T-cell (primary cell): ENCODE measurements at places on chromosomes 11 and 22. TPM values are rescaled to one million over a fixed set of nuclear protein-coding genes. Genes with fewer than 3 reads are reported as not detected.

DNA sequence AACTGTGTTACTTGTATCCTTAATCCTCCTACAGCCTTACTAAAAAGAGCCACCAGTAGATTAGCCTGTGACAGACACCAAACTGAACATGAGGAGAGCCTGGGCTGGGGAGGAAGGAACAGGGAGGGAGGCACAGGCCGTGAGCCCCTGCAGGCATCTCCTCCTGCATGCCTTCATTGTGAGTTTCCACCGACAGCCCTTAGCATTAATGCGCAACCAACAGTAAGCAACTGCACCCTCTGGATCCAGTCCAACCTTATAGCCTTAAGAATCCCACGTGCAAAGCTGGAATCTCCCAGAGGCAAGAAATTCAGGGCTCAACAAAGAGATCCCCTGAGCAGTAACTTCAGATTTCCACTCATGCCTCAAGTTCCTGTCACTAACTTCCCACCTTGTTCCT is 84.6 kb downstream of the ETS1 start:
- peak overlapping the region; percentile 57 for H3K4me3 ChIP-seq
- no peaks in the 10 kb centered on the region for H3K27me3 ChIP-seq
- no peak for DNase-seq
- H3K36me3 ChIP-seq = peaks cover 9% of the 10 kb centered on the region
- peak overlapping the region; percentile 78 for H3K27ac ChIP-seq

Gene FBLN1
- total RNA-seq = 1.5 TPM

GRCh38 chr11:64216879-64217278 is 9.1 kb downstream of the TRPT1 start:
- H3K27ac ChIP-seq = no peak overlapping the region
- H3K27me3 ChIP-seq = no peaks in the 10 kb centered on the region
- peaks cover 17% of the 10 kb centered on the region for H3K36me3 ChIP-seq

GRCh38 chr22:44616882-44617655 is 84.9 kb upstream of the PRR5 start:
- H3K4me1 ChIP-seq = peaks cover 8% of the 10 kb centered on the region
- no peak for DNase-seq
- H3K4me3 ChIP-seq = no peak overlapping the region
- H3K36me3 ChIP-seq = no peaks in the 10 kb centered on the region

DNA sequence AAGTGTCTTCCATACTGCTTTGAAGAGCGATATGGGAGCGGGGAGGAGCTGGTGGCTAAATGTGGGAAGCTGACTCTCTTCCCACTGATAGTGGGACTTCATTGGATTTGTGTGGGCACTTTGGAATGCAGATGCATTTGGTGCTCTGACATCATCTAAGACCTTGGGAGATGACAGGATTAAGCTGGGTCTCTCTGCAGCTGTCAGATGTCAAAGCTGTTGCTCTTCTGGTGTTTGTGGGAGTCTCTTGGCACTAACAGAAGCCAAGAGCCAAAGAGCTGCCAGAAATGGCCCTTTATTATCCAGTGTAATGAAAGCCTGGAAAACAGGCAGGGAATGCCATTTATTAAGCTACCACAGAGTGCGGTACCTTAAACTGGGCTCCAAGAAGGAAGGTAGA is 20.6 kb downstream of the GRAMD1B start:
- H3K4me1 ChIP-seq = peaks cover 15% of the 10 kb centered on the region
- H3K36me3 ChIP-seq = no peaks in the 10 kb centered on the region
- H3K4me3 ChIP-seq = no peak overlapping the region

DNA sequence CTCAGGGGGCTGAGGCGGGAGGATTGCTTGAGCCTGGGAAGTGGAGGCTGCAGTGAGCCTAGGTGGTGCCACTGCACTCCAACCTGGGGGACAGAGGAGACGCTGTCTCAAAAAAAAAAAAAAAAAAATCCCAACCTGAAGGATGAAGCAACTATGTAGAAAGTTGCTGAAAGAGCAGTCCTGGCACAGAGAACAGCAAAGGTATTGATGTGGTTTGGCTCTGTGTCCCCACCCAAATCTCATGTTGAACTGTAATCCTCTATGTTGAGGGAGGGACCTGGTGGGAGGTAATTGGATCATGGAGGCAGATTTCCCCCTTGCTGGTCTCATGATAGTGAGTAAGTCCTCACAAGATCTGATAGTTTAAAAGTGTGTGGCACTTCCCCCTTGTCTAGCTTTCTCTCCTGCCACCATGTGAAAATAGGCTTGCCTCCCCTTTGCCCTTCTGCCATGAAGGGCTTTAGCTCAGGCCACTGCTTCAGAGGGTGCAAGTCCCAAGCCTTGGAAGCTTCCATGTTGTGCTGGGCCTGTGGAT is 10.7 kb upstream of the SERPING1 start:
- no peak overlapping the region for H3K27ac ChIP-seq
- H3K4me1 ChIP-seq = no peaks in the 10 kb centered on the region
- DNase-seq = no peak

DNA sequence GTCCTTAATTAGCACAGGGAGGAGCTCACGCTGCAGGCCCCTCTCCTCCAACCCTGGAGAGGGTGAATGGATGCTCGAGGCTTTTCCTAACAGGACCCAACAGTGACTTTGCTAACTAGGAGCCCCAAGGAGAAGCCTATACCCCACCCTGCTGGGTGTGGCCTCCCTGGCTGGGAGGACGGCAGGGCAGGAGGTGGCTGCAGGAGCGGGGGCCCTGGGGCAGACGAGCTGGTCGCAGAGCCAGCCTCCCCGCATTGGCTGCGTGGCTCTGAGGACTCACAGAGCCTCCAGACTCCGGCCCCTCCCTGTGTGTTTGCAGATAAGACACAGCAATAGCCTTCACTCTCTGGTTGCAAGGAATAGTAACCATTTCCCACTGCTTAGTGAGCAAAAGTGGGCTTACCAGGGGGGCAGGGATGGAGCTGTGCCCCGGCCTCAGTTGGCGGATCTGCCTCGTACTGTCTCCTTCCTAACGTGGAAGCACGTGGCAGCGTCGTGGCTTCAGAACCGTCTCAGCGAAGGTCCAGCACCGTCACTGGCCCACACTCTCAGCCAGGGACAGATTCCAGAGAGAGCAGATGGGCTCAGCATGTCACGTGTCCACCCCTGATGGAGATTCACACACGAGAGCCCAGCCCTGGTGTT is 1087.5 kb downstream of the BRD1 start:
- no peak overlapping the region for H3K4me3 ChIP-seq
- H3K27me3 ChIP-seq = no peaks in the 10 kb centered on the region
- H3K27ac ChIP-seq = no peak overlapping the region
- no peaks in the 10 kb centered on the region for H3K36me3 ChIP-seq

GRCh38 chr11:20087118-20087521 is 73.2 kb downstream of the DBX1 start:
- DNase-seq = no peak
- H3K27ac ChIP-seq = no peak overlapping the region
- no peaks in the 10 kb centered on the region for H3K27me3 ChIP-seq
- H3K4me1 ChIP-seq = no peaks in the 10 kb centered on the region

DNA sequence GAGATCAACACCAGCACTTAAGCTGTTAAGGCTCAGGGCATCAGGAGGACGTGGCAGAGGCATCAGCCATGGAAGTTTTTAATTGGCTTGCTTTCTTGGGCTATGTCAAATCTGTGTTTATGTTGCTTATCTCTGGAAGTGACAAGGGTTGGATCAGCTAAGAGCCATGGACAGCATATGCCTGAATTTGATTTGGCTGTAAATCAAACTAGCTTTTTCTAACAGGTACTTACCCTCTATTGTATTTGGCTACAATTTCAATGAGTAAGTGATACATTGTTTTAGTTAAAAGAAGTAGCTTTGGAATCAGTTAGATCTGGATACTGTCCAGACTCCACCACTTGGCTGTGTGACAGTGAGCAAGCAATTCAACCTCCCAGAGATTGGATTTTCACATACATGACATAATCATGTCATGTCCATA is 936.6 kb downstream of the OPCML start:
- no peak overlapping the region for H3K4me3 ChIP-seq
- no peak overlapping the region for H3K27ac ChIP-seq
- no peak for DNase-seq
- no peaks in the 10 kb centered on the region for H3K27me3 ChIP-seq
- H3K36me3 ChIP-seq = no peaks in the 10 kb centered on the region
- no peaks in the 10 kb centered on the region for H3K4me1 ChIP-seq

Gene C22orf42
- total RNA-seq = not detected
